ENCODE measurements at places on chromosomes 3 and 15. TPM values are rescaled to one million over a fixed set of nuclear protein-coding genes. Genes with fewer than 3 reads are reported as not detected.

DNA sequence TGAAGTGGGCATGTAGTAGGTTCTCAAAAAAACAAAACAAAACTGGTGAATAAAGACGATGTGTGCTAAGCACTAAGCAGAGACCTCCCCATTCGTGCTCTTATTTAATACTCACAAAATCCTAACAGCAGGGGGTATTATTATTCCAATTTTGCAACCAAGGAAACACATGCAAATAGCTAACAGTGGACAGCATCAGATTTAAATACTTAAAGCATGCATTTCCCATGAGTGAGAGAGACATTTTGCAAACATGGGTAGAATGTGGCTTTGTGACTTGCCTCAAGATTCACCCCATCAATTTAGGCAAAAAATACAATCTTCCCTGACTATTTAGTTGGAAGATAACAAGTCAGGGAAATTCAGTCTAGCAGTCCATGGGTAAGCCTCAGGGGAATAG, 946.2 kb upstream of the CFAP20DC start:
- no peak overlapping the region for H3K27ac ChIP-seq
- no peaks in the 10 kb centered on the region for H3K4me1 ChIP-seq
- no peak overlapping the region for H3K4me3 ChIP-seq

- no peaks in the 10 kb centered on the region for H3K27me3 ChIP-seq
- H3K4me3 ChIP-seq, result no peak overlapping the region
- H3K27ac ChIP-seq, result peak overlapping the region; percentile 96
- DNase-seq, result no peak
Observed at GRCh38 chr3:188951734-188952133, 220.0 kb upstream of the TPRG1 start.

GRCh38 chr15:78641102-78641748, at the start of gene CHRNB4:
Gene CHRNB4 (minus strand): TSS chr15:78641210. CDS start chr15:78641133, 77 bp downstream.
- H3K27ac ChIP-seq, result no peak within 1 kb of the TSS
- H3K4me1 ChIP-seq, result peaks cover 4% of the 10 kb centered on the region
- no peaks in the 10 kb centered on the region for H3K27me3 ChIP-seq
- no peaks in the 10 kb centered on the region for H3K36me3 ChIP-seq
- no peak for DNase-seq

DNA sequence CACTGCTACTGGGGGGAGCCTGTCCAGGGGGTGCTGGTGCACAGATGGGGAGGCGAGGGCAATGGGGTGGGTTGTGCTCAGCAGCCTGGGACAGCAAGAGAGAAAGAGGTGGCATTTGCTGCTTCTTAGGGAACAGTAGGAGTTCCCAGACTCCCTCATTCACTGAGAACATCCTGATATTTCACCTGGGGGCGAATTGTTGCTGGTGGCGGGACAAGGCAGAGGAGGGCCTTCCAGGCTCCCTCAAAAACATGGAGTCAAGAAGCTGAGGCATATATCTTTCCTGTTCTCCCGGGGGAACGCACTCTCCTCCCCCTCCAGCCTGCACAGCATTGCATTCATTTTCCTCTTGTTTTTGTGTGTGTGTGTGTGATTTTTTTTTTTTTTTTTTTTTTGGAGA, 65.7 kb downstream of the CDC25A start:
- no peaks in the 10 kb centered on the region for H3K36me3 ChIP-seq
- H3K4me3 ChIP-seq, result no peak overlapping the region
- no peak overlapping the region for H3K27ac ChIP-seq
- no peak for DNase-seq

DNA sequence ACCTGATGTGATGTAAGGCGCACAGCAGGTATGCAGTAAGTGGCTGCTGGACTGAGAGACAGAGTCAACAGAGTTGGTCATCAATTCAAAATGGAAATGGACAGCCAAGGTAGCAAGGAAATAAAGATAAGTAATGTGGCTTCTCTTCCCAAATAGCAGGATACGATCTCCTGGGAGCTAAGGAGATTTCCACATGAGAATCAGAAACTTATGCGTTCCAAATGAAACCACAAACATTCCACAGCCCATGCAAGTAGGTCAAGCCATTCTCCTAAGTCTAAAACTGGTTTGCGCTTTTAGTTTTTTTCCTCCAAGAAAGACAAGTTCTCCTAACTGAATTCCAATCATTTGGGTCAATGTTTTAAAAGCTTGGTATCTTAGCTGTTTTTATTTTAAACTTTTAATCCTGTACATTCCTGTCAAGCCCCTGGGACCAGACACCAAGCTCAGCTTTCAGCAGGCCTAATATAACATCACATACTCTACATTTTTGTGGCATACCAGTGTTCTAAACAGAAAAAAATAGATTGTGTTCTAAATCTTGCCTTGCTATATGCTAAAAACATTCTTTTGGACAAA, 73.7 kb upstream of the TSPAN3 start:
- no peaks in the 10 kb centered on the region for H3K4me1 ChIP-seq
- no peak overlapping the region for H3K4me3 ChIP-seq
- H3K27ac ChIP-seq, result peak overlapping the region; percentile 15

- H3K27ac ChIP-seq, result no peak overlapping the region
- no peaks in the 10 kb centered on the region for H3K36me3 ChIP-seq
- no peaks in the 10 kb centered on the region for H3K4me1 ChIP-seq
- H3K4me3 ChIP-seq, result no peak overlapping the region
Observed at GRCh38 chr3:109191421-109191820, 54.9 kb downstream of the C3orf85 start.

DNA sequence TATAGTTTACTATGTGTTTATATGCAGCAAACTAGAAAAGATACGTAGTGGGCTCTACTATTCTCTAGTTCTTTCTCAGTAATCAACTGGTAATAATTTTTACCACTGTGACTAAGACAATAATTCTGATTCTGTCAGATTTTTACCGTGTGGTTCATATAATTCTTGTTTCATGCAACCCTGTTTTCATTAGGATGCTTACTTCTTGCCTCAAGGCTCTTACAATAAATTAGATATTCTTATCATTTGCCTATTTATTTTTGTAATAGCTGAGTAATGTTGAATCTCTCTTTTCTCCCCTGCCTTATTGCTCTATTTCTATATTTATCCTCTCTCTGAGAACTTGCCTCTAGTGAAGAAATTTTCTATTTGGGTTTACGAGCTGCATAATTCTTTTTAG, 524.7 kb downstream of the NAALADL2 start:
- no peak overlapping the region for H3K4me3 ChIP-seq
- no peak for DNase-seq
- H3K27ac ChIP-seq, result no peak overlapping the region
- H3K36me3 ChIP-seq, result no peaks in the 10 kb centered on the region

GRCh38 chr15:51688863-51689262, 7.6 kb downstream of the SCG3 start:
- no peak overlapping the region for H3K4me3 ChIP-seq
- no peak overlapping the region for H3K27ac ChIP-seq
- no peaks in the 10 kb centered on the region for H3K27me3 ChIP-seq
- DNase-seq, result no peak
- no peaks in the 10 kb centered on the region for H3K4me1 ChIP-seq
- H3K36me3 ChIP-seq, result no peaks in the 10 kb centered on the region

- H3K36me3 ChIP-seq, result no peaks in the 10 kb centered on the region
- no peaks in the 10 kb centered on the region for H3K27me3 ChIP-seq
- no peak overlapping the region for H3K4me3 ChIP-seq
- no peak for DNase-seq
- no peak overlapping the region for H3K27ac ChIP-seq
Observed at GRCh38 chr15:70810916-70811578, 42.9 kb downstream of the LARP6 start.

- H3K4me1 ChIP-seq, result peaks cover 28% of the 10 kb centered on the region
- H3K27ac ChIP-seq, result no peak overlapping the region
- DNase-seq, result no peak
- H3K36me3 ChIP-seq, result no peaks in the 10 kb centered on the region
- H3K4me3 ChIP-seq, result no peak overlapping the region
Observed at GRCh38 chr15:88647351-88648105, 8.7 kb downstream of the ISG20 start.

DNA sequence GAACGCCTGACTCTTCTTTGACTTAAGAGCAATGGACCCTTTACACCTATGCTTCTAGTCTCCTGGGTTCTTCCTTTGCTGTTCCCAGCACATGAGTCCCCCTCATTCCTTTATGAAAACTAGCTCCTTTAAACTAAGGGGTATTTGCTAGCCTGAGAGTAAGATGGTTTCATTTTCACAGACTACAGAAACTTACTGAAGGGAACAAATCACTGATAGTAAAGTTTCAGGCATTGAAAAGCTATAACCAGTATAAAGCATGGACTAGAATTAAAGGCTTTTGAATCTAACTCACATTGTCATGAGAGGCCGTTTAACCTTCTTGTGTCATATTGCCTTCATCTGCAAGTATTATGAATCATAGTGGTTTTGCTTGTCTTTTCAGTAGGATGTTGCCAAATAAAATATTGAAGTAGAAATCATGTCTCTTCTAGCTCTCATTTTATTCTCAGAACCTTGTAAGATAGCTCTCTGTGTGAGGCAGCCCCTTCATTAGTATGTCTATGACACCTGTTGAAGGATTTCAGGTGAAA, 765.9 kb downstream of the NR2F2 start:
- H3K27ac ChIP-seq, result no peak overlapping the region
- H3K36me3 ChIP-seq, result no peaks in the 10 kb centered on the region
- no peak for DNase-seq

GRCh38 chr3:197002701-197003454, 26.7 kb downstream of the MELTF start:
- peaks cover 15% of the 10 kb centered on the region for H3K4me1 ChIP-seq
- peak overlapping the region; percentile 71 for H3K27ac ChIP-seq
- DNase-seq, result peak; percentile 79
- no peaks in the 10 kb centered on the region for H3K36me3 ChIP-seq
- H3K27me3 ChIP-seq, result no peaks in the 10 kb centered on the region

GRCh38 chr3:99783011-99783573, 34.6 kb upstream of the CMSS1 start:
- no peak for DNase-seq
- H3K27ac ChIP-seq, result no peak overlapping the region
- H3K36me3 ChIP-seq, result no peaks in the 10 kb centered on the region
- no peaks in the 10 kb centered on the region for H3K4me1 ChIP-seq
- H3K4me3 ChIP-seq, result no peak overlapping the region
- H3K27me3 ChIP-seq, result no peaks in the 10 kb centered on the region

- peaks cover 46% of the 10 kb centered on the region for H3K4me1 ChIP-seq
- peak overlapping the region; percentile 83 for H3K27ac ChIP-seq
- H3K4me3 ChIP-seq, result peak overlapping the region; percentile 76
Observed at GRCh38 chr3:61250784-61251173, 473 bp downstream of the FHIT start.

- H3K27ac ChIP-seq, result peak overlapping the region; percentile 58
- peaks cover 4% of the 10 kb centered on the region for H3K36me3 ChIP-seq
- no peak overlapping the region for H3K4me3 ChIP-seq
- H3K4me1 ChIP-seq, result peaks cover 92% of the 10 kb centered on the region
- DNase-seq, result no peak
Observed at GRCh38 chr15:89141885-89142284, 53.6 kb downstream of the ABHD2 start.

DNA sequence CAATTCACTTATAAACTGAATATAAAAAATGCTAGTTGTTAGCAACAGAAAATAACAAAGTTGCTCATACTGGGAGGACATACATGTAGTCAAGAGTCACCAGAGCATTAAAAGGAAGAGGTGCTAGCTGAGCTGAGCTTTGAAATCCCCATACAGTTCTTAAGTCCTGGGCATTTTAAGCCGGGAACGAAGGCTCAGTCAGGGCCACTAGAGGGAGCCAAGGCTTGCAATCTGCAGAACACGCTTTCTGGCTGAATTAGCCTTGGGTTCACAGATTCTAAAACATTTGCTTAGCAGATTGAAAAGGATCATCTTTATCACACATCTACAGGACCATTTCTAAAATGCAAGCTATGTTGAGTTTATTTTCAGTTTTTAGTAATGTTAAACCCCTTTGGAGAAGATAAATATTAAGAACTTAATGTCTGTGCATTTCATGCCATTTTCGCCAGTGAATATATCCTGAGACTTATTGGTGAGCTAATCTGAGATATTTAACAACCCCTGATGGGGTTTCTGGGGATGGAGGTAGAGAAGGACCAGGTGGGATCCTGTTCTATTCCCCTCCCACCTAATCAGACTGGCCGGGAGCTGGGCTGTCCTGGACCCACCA, 26.3 kb upstream of the MNS1 start:
- no peaks in the 10 kb centered on the region for H3K27me3 ChIP-seq
- H3K4me3 ChIP-seq, result no peak overlapping the region
- no peaks in the 10 kb centered on the region for H3K4me1 ChIP-seq
- H3K27ac ChIP-seq, result no peak overlapping the region
- DNase-seq, result peak; percentile 42
- H3K36me3 ChIP-seq, result no peaks in the 10 kb centered on the region

DNA sequence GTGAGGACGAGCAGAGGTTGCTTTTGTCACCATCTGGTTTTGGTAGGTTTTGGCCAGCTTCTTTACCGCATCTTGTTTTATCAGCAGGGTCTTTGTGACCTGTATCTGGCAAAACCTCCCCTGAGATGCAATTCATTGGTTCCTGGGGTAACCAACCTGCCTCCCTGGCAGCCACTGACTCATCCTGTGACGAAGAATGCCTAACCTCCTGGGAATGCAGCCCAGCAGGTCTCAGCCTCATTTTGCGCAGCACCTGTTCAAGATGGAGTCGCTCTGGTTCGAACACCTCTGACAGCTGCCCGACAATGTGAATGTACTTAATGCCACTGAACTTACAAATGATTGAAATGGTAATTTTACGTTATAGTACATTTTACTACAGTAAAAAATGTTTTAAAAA, 6.8 kb upstream of the ADAMTS17 start:
- H3K36me3 ChIP-seq, result no peaks in the 10 kb centered on the region
- no peak for DNase-seq
- no peaks in the 10 kb centered on the region for H3K27me3 ChIP-seq
- peaks cover 9% of the 10 kb centered on the region for H3K4me1 ChIP-seq

DNA sequence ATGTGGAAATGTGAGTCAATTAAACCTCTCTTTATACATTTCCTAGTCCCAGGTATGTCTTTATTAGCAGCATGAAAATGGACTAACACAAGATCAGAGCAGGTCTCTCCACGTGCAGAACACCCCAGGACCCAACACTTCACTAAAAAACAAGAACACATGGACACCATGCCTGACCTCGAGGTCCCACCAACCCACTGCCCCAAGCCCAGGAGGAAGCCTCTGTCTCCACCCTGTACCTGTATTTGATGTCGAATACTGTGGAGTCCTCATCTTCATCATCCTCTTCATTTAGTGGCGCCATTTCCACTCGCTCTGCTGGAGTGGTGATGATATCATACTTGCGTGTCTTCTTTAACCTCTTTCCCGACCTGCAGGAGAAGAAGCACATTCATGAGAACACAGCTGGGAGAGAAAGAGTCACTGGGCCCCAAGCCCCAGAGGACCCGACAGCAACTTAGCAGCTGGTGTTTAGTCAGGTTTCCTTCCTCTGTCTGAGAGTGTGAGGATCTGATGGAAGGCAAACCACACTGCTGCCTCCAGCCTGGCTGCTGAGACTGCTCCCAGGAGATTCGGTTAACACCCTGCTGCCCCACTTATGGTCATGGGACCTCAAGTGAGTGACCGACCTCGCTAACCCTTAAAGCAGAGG, 25.5 kb downstream of the FAM174B start:
- no peak for DNase-seq
- no peak overlapping the region for H3K4me3 ChIP-seq
- H3K4me1 ChIP-seq, result peaks cover 2% of the 10 kb centered on the region
- H3K27me3 ChIP-seq, result no peaks in the 10 kb centered on the region
- H3K27ac ChIP-seq, result no peak overlapping the region
- peaks cover 22% of the 10 kb centered on the region for H3K36me3 ChIP-seq

- H3K27ac ChIP-seq, result no peak overlapping the region
- H3K27me3 ChIP-seq, result peaks cover 37% of the 10 kb centered on the region
- H3K4me3 ChIP-seq, result no peak overlapping the region
- peaks cover 6% of the 10 kb centered on the region for H3K4me1 ChIP-seq
Observed at GRCh38 chr15:45136378-45136764, 6.6 kb downstream of the DUOX1 start.

- no peak overlapping the region for H3K27ac ChIP-seq
- H3K27me3 ChIP-seq, result no peaks in the 10 kb centered on the region
- no peak overlapping the region for H3K4me3 ChIP-seq
- H3K36me3 ChIP-seq, result no peaks in the 10 kb centered on the region
Observed at GRCh38 chr15:66923438-66923881, 141.9 kb upstream of the SMAD3 start.

Gene BLM
- 12.2 TPM for total RNA-seq

Gene SCAANT1
- total RNA-seq, result not detected

Gene MORF4L1
- 328 TPM for total RNA-seq

Gene CACNA2D3
- 24.1 TPM for total RNA-seq

All from heart left ventricle (tissue), 16 donors.